AML-193 (cell line): ENCODE measurements at places on chromosomes 6 and 20.

DNA sequence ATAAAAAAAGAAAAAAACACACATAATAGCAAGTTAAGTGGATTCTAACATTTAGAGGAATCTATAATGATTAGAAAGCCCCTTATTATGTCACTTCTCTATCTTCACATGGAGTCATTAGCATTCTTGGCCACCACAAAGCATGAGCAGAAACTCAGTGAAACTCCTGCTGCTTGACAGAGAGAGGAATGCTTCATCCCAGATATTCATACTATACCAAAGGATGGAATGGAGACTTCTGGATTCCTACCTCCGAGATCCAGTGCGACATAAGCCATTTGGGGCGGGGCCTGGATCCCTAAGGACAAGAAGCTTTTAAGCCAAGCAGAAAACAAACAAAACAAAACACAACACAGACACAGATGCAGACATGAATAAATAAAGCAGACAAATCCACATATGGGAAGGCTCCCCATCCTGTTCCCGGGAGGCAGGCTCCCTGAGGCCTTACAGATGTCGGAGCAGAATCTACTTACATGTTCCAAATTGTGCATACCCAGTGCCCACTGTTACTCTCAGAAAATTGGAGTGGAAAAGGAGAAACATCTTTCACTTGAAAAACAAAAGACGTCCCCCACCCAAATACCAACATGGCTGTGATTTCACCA lies 727.3 kb downstream of the MAFB start:
- no peak for DNase-seq

DNA sequence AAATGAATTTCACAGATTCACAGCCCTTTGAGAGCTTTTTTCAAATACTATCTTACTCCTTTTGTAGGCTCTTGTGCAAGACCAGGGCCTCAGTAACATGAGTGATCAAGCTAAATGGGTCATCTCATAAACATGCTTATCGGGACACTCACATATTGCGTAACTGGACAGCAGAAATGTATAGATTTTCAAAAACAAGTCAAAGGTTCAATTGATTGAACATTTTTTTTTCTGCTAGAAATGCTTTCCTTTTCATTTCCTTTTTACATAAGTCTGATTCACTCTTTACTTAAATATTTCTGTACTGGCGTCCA lies 8.7 kb upstream of the SALL4 start:
- DNase-seq: no peak

GRCh38 chr20:22303523-22303922 lies 280.8 kb downstream of the FOXA2 start:
- no peak for DNase-seq

DNA sequence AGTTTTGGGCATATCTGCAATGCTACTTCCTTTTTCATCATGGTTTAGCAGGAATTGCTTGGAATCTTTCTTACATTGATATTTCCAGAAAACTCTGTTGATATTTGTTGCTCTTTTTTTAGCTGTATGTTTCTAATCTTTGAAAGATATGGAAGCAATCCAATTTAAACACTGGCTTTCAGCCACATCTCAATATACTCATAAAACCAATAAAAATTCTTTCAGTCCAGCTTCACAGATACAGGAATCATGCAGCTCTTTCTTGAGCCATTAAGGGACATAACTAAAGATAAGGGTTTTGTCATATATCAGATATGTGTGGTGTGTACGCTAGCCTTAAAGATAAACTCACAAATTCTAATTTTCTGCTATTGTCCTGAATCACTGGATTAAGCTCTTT lies 47.4 kb downstream of the PKIB start:
- DNase-seq: no peak

GRCh38 chr6:34810017-34810882 lies 18.4 kb downstream of the BLTP3A start:
- no peak for DNase-seq

GRCh38 chr20:61933481-61933950 lies 132.2 kb downstream of the TAF4 start:
- DNase-seq: no peak

GRCh38 chr20:18166241-18166881 lies 28.7 kb downstream of the KAT14 start:
- no peak for DNase-seq

DNA sequence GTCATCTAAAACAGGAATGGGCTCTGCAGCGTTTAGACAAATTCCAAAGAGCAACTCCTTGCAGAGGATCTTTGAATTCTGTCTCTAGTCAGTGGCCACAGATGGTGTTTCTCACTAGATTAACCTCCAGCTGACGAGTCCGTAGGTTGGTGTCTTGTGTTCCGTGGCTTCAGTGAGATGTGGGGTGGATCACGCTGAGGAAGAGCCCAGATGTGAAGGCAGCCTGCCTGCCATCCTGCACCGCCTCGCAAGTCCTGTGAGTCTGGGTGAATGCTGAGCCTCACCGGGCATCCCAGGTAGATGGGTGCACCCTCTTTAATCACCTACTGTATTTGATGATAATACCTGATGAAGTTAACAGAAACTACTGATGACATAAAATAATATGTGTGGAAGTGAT lies 70.4 kb downstream of the THBS2 start:
- no peak for DNase-seq

GRCh38 chr6:159875194-159875593 lies 15.6 kb upstream of the MAS1 start:
- DNase-seq: no peak

DNA sequence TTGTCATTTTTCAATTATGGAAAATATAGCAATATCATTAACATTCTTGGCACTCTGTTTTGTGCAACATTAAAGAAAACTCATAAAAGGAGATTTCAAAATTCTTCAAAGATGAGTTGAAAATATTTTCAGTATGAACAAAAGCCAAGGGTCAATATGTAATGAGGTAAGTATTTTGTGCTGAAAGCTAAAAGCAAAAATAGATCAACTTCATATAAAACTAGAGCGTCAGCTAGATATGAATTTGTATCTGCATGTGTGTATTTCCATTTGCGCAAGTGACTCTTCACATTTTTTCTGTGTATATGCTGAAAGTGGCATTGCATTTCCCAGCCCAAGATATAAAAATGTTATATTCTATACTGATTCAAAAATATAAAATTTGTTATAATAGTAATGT lies 492.1 kb upstream of the EYS start:
- DNase-seq: no peak

DNA sequence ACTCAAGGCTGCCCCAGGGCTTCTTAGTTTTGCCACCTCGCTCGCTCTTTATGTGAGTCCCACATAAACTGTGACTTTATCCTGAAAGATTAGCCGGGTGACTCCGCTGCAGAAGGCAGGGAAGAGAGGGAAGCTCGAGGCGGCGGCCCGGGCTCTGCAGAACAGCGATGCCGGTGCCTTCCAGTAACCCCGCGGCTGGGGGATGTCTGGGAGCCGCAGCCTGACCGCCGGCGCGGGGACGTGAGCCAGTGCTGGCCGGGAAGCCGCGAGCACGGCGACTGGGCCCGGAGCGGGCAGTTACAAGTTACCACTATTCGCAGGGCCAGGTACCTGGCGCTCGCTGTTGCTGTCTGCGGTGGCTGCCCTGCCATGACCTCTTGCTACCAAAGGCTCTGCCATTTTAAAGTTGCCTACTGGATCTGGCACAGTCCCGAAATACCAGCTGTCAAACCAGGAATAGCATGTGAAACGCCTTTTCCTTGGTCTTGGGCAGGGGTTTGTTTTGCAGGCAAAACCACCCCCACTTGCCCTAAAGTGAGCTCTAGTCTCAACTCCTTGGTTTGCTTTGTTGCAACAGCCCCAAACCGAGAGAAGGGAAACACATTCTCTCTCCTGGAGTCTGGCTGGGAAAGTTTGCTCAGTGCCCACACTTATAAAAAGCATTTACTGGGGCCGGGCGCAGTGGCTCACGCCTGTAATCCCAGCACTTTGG lies 124.0 kb upstream of the SLC2A12 start:
- no peak for DNase-seq

DNA sequence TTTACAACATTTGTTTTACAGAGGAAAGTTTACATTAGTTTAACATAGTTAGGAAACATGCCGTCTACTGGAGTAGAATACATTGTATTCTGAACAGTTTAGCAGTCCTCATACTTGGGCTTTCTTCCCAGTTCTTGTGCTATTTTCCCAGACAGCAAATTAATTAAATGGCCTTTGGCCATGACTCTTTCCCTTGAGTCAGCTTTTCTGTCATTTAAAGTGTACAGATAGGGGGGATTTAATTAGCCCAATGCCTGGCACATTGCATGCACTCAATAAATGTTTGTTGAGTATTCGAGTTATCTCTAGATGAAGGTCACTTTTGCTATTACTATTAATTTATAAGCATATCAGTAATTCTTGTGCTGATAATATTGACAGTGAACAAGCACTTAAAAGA lies 1.6 kb downstream of the TMEM244 start:
- no peak for DNase-seq

DNA sequence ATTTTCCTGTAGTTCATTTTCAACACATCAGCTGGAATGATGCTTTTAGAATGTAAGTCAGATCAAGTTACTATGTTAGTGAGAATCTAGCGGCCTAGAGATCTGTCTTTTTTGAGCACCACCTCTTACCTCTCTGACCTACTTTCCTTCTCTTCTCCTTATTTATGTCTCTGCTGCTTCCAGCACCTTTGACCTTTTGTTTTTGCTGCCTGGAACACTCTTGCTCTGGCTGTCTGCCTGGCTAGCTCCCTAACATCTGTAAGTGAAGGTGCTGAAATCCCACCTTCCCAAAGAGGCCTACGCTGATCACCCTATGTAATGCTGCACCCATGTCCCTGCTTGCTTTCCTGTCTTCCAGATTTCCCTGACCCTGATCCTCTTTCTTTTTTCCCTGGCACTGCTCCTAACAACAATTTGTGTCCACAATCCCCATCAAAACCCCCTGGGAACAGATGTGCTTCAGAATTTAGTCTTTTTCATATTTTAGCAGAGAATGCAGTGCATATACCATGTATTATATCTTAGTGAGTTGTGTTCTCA lies 87.8 kb downstream of the RFPL4B start:
- DNase-seq: no peak

GRCh38 chr6:24931718-24932691 lies 3.8 kb downstream of the RIPOR2 start:
- no peak for DNase-seq

- no peak for DNase-seq
Measured at GRCh38 chr6:161082215-161082614, 90.6 kb downstream of the MAP3K4 start.

DNA sequence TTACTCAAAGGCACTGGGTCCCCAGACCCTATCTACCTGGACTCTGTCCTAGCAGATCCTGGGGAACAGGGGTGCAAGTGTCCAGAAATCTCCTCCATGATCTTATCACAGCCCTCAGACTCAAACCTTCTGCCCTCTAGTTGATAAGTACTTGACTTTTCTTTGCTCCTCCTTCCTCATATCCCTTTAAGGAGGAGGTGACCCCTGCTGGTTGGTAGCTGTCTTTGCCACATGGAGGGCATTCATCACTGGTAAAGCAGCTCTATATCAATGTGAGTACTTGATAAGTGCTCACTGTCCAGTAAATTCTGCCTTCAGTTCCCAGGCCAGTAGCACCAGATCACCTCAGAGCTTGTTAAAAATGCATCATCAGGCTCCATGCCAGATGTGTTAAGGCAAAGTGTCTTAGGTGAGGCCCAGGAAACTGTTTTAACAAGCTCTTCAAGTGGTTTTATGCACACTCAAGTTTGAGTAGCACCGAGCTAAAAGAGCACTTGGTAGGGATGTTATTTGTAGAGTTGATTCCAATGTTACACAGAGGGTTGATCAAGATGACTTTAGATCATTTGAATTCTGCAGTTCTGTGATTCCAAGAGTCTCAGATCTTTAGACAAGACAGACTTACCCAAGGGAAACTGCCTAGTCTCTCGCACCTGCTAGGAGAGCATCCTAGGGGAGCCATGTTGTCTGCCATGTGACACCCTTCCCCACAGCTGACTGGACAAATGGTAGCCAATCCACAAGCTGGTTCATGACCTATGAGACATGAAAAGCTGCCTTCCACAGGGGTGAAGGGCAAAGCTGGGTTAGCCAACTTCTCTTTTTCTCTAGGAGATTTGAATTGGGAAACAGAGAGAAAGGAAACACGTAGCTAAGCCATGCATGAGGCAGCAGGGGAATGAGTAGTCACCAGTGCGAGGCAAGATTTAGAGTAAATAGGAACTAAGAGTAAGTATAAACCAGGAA lies 18.6 kb downstream of the TREML2 start:
- DNase-seq: peak; percentile 100

GRCh38 chr6:11206576-11206975 lies 25.9 kb downstream of the NEDD9 start:
- peak; percentile 48 for DNase-seq

DNA sequence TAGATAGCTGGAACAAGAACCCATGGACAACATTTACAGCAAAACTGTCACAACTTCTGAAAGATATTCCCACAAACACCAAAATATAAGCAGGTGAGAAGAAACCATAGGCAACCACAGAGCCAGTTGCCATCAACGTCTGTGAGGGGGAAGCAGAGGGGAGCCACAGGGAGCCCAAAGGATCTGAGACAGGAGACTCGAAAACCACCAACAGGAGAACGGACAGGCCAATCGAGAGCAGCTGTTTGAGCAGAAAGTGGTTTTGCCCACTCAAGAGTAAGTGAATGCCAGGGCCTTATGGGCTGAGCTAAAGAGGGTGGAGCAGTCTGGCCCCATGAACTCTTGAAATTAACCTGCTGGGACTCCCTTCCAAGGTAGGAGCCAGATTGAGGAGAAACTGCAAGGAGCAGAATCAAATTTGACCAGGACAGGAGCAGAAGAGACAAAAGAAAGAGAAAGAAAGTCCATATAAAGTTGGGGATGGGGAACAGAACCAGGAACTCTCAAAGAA lies 195.4 kb downstream of the ANKRD60 start:
- no peak for DNase-seq

- DNase-seq: peak; percentile 5
Measured at GRCh38 chr6:147651249-147652063, 143.0 kb downstream of the SAMD5 start.

GRCh38 chr6:6148192-6148815 lies 141.6 kb upstream of the NRN1 start:
- no peak for DNase-seq

DNA sequence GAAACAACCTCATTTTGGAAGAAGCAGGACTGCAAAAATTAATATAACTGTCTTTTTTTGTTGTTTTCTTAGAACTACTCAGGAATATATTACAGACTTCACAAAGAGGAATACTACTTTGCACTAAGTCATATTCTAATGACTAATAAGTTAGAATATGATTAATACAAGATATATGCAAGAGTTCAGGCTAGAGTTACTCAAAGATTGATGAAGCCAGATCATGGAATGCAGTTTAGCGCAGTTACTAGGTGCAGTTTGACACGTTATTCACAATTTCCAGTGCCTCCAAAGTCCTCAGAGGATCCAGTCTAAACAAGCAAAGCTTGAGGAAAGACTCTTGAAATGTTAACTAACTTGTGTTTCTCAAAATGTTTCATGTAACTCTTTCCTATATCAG lies 1.2 kb upstream of the MYCT1 start:
- no peak for DNase-seq

GRCh38 chr6:143939364-143939763 lies 68.7 kb downstream of the PLAGL1 start:
- DNase-seq: no peak

DNA sequence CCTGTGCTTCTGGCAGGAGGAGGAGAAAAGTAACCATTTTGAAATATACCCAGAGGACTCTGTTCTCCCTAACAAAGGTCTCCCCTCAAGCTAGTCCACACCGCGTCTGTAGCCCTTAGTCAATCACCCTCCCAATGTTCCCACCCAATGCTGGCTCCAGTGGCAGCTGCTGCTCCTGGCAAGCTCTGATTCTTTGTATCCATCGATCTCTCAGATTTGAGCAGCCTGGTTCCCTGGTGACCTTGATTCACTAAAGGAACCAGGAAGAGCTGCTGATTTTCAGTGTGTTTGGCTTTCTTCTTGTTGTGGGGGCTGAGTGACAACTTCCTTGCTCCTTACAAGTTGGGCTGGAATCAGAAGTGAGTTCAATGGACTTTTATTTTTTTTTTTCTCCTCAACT lies 68.5 kb downstream of the FOXC1 start:
- DNase-seq: no peak
